ENCODE measurements at places on chromosomes 7 and 10. TPM values are rescaled to one million over a fixed set of nuclear protein-coding genes. Genes with fewer than 3 reads are reported as not detected.

Gene DLX5
- not detected for total RNA-seq

Gene NKX1-2
- total RNA-seq: not detected

- H3K27me3 ChIP-seq: peaks cover 4% of the 10 kb centered on the region
- no peak overlapping the region for H3K4me3 ChIP-seq
- DNase-seq: no peak
- H3K36me3 ChIP-seq: no peaks in the 10 kb centered on the region
- H3K4me1 ChIP-seq: peaks cover 6% of the 10 kb centered on the region
Measured at GRCh38 chr10:49645417-49645816, 31.6 kb downstream of the CHAT start.

GRCh38 chr7:21412957-21413356, 14.9 kb upstream of the SP4 start:
- no peak overlapping the region for H3K27ac ChIP-seq
- no peaks in the 10 kb centered on the region for H3K27me3 ChIP-seq
- no peak for DNase-seq
- peaks cover 20% of the 10 kb centered on the region for H3K4me1 ChIP-seq
- no peak overlapping the region for H3K4me3 ChIP-seq
- H3K36me3 ChIP-seq: no peaks in the 10 kb centered on the region

DNA sequence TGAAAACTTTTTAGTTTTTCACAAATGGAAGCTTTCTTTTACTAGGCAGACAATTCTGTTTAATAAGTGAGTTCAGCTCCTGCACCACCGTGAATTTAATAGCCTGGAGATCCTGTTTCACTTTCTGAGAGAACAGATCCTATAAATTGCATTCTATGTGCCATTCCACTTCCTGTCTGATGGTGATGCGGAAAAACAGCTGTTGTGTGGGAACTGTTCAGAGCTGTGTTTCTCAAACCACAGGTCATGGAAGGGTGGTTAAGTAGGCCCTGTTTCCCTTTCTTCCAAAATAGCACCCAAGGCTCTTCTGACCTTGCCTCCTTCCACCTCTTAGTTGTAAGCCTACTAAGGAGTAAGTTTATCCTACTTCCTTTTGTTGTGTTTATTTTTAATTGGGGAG, 97.2 kb upstream of the DKK1 start:
- no peaks in the 10 kb centered on the region for H3K4me1 ChIP-seq
- H3K27ac ChIP-seq: no peak overlapping the region
- no peak overlapping the region for H3K4me3 ChIP-seq
- no peaks in the 10 kb centered on the region for H3K36me3 ChIP-seq

GRCh38 chr10:125089469-125089868, 70.9 kb downstream of the CTBP2 start:
- H3K4me3 ChIP-seq: no peak overlapping the region
- peaks cover 2% of the 10 kb centered on the region for H3K27me3 ChIP-seq
- no peaks in the 10 kb centered on the region for H3K4me1 ChIP-seq
- no peak overlapping the region for H3K27ac ChIP-seq
- no peaks in the 10 kb centered on the region for H3K36me3 ChIP-seq

DNA sequence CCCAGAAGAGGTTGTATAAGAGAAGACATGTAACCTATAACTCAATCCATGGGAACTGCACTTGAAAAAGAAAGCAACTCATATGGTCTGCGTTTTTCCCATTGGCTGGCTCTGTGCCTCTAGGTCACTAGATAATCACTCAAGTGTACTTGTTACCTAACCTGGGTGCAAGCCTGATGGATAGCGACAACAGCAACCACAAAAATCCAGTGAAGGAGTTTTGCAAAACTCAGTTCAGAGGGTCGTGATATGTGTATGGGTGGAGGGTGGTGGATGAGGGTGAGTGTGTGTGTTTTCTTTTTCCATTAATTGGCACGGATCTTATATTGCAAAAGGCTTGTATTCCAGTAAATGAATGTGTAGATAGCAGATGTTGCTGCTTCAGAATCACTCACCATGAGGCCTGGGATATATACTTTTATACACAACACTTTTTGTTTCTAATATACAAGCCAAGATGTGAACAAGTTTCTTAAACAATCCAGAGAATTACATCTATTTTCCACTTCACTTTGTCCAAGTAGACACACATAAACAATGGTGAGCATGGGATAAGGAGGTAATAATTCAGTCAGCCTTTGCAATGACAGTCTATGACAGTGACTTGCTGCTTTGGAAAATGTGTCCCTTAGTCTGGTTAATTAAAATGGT, 286.9 kb upstream of the DKK1 start:
- DNase-seq: no peak
- no peak overlapping the region for H3K27ac ChIP-seq
- peaks cover 2% of the 10 kb centered on the region for H3K27me3 ChIP-seq
- H3K4me1 ChIP-seq: no peaks in the 10 kb centered on the region

DNA sequence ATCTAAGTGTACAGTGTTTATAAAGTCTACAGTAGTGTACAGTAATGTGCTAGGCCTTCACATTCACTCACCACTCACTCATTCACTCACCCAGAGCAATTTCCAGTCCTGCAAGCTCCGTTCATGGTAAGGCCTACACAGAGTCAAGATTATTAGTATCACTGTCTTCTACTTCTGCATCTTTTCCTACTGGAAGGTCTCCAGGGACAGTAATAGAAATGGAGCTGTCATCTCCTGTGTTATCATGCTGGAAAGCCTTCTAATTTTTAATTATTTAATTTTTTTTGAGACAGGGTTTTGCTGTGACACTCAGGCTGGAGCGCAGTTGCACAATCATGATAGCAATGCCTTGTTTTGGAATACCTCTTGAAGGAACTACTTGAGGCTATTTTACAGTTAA, 207.0 kb downstream of the HTR7 start:
- no peaks in the 10 kb centered on the region for H3K36me3 ChIP-seq
- no peaks in the 10 kb centered on the region for H3K4me1 ChIP-seq
- H3K27ac ChIP-seq: no peak overlapping the region
- DNase-seq: no peak
- no peak overlapping the region for H3K4me3 ChIP-seq

Measured in activated CD4-positive, alpha-beta T cell treated with anti-CD3 and anti-CD28 coated beads for 36 hours (primary cell).